ENCODE measurements at places on chromosomes 7 and 10.

DNA sequence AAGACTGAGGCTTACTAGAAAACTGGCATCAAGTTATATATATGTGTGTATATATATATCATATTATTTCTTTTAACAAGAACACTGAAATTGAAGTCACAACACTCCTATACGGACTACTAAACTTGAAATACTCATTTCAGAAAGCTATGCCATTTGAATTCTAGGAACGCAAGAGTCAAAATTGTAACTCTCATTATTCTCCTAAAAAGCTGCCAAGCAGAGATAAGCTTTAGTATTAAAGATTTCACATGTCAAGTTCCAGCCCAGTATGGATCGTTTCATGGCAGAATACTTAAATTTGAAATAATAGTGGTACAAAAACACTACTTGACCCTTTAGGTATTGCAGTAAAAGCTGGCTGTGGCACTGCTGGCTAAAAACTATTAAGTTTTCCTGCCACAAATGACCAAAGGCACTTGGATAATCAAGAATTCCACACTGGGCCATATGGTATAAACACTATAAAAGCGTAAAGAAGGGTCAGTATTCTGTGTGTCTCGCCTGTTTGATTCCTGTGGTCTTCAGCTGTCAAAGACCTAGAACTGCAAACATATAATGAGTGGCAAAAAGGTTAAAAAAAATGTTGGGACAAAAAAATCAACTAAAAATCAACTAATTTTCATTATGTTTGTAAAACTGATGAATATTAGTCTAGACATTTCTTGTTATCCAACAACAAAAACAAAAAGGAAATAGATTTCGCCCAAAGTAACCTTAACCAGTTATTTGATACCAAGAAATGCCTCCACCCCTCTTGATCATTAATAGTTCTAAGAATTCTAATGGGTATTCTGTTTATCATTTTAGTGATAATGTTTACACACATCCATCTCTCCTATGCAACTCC is 2.4 kb downstream of the CCDC71L start:
- DNase-seq, result no peak

DNA sequence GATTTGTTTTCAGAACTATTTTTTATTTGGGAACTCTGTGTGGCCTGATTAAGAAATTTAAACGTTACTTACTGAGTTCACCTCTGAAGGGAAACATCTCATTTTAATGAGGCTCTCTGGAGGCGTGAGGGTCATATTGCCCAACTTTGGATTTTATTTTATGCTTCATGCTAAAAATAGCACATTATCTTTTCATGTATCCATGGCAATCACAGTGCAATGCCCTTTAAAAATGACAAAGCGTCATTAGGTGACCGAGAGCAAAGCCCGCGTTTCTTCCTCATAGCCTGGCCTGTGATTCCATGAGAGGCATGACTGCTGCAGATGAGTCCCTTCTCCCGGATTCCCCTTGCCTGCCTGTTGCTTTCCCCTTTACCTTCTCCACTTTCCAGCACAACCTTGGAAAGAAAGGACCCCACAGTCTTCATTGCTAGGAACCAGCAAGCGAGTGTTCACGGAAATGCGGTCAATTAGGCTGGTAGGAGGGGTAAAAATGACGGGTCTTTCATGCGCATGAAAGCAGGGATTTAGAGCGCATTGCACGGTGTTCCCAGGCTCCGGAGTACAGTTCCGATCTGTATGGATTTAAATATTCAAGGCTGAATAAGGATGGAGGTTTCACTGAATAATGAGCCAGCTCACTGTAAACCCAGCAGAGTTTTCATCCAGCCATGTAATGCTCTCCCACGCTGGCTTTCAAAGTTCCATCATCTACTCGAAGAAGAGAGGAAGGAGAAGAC is 98.2 kb upstream of the PITRM1 start:
- DNase-seq, result no peak

GRCh38 chr10:95508730-95509129 is 52.4 kb downstream of the SORBS1 start:
- no peak for DNase-seq

GRCh38 chr7:82609746-82610145 is 166.2 kb upstream of the CACNA2D1 start:
- no peak for DNase-seq

GRCh38 chr10:43317422-43317821 is 50.6 kb upstream of the RASGEF1A start:
- no peak for DNase-seq

DNA sequence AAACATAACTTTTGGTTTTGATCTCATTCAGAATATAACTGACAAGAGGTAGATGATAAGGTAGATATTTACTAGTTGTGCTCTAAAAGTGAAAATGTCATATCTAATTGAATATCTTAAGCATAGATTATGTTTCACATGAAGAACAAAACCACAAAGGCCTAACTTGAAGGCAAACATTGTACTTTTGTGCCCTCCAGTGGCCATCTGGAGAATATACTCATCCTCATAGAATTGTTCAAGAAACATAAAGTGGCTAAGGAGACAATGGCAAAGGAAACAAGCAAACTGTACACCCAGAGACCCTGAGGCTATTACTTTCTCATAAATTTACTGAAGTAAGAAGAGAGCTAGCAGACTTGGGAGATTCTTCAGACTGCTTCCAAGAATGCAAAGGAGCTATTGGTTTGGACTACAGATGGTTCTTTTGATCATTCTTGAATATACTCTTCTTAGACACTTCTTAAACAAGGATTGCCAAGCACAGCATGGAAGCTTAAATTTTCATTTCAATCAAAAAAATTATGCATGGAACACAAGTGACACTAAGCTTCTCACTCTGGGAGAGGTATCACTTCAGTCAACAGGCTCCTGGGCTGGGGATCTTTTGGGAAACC is 98.2 kb upstream of the DKK1 start:
- no peak for DNase-seq

DNA sequence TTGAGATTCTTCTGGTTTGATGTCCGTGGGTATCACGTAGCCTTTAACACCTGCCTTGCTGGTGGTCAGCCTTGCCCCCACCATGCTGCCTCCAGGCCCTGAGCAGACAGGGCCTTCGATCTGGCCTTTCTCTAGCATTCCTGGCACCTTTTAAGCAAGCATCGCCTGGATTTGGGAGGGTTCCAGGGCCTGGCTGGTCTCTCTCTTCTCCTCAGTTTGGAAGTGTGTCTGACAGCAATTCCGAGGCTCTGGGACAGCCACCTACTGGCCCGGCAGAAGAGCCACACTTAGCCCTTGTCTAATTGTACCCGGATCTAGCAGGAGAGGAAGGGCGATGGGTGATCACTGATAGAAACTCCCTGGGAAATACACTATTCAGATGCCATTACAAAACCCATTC is 441.3 kb upstream of the MKI67 start:
- DNase-seq, result no peak

GRCh38 chr7:14236834-14237233 is 247.4 kb upstream of the ETV1 start:
- DNase-seq, result no peak

DNA sequence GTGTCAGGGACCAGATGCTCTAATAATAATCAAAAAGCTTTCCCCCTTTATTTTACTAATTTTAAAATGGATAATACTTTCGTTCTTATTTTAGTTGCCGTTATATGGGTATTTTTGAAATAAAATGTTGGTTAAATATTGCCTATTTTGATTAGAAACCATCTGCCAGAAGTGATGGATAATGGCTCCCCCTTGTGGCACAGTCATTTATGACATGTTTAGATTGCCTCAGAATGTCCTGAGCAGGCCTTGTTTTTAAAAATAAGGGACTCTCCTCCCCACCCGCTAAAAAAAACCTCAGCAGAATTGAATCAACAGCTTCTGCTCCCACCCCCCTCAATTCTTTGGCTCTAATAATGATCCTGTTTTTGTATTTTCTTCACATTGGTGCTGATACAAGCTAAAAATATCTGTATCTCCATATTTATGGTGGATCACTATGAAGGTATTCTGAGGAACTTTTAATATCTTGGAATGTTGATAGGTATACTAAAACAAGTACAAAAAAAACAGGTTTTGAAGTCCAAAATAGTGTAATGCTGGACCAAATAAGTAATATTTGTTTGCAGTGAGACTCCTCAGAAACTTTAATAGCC is 38.8 kb downstream of the TMEM60 start:
- no peak for DNase-seq

- no peak for DNase-seq
Observed at GRCh38 chr7:28606421-28606820, 194.1 kb downstream of the CREB5 start.

DNA sequence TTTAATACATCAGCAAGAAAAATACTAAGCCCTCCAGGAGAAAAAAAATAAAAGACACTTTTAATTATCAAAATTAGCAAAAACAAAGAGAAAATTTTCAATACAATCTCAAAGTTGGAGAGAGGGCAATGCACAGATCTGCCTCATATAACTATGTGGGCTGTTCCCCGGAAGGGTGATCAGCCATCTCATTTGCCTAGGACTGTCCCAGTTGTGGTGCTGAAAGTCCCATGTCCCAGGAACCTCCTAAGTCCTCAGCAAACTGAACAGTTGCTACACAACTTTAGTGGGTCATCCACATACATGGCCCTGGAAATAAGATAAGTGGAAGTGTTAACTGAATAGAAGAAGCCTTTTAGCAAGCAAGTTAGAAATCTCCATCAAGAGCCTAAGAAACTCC is 14.4 kb downstream of the CFAP70 start:
- DNase-seq, result no peak

GRCh38 chr7:5488286-5488878 is 64.7 kb upstream of the TNRC18 start:
- no peak for DNase-seq

DNA sequence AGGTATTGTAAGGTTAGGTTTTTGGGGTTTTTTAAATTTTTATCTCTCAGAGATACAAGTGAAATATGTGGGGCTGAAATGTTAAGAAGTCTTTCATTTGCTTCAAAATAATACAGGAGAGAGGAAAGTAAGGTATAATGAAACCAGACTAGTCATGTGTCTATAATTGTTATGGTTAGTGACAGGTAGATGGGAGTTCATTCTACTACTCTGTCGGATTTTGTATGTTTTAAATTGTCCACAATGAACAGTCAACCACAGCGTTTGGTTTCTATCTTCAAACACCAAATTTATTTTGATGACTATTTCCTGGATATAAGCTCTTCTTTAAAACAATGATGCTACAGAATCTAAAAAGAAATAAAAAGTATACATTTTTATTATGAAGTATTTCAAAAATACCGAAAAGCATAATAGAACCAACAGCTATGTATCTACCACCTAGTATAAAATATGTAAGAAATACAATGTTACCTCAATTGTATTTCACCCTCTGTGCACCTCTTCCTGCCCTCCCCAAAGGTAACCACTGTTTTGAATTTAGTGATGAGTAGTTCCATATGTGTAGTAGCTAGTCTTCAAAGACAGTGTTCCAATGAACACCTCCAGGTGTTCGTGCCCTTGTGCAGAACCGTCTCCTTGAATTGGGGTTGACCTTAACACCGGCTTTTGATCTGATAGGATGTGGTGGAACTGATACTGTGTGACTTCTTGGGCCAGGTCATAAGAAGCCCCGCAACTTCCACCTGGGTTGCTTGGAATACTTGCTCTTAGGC is 74.8 kb upstream of the CDK1 start:
- DNase-seq, result no peak

DNA sequence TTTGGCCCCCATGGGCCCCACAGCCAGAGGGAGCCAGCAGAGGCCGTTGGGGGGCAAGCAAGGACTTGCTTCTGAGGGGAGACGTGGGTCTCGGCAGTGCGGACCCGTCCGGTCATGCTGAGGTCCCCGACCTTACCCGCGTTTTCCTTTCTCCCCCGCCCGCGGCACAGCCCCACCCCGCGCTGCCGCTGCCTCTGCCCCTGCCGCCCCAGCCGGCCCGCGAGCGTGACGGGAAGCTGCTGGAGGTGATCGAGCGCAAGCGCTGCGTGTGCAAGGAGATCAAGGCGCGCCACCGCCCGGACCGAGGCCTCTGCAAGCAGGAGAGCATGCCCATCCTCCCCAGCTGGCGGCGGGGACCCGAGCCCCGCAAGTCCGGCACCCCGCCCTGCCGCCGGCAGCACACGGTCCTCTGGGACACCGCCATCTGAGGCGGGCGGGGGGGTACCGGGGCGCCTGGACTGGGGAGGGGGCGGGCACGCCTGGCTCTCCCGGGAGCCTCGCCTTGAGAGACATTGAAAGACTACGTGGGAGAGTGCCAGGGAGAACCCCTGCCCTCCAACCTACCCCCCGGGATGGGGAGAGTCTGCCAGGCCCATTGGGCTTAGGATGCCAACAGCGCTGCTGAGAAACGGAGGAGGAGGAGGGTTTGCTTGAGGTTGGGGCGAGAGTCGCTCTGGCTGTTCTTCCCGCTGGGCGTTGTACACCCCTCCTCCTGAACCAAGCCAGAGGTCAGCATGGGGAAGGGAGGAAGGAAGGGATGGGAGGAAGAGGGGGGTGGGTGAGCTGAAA is 9.9 kb downstream of the NYAP1 start:
- DNase-seq, result no peak

- no peak for DNase-seq
Observed at GRCh38 chr10:99920486-99920885, 89.3 kb downstream of the DNMBP start.

- no peak for DNase-seq
Observed at GRCh38 chr10:31876652-31877352, 51.8 kb downstream of the ARHGAP12 start.

GRCh38 chr10:119087271-119087882 is 6.8 kb upstream of the EIF3A start:
- DNase-seq, result no peak

GRCh38 chr7:55348502-55348901 is 16.6 kb upstream of the LANCL2 start:
- no peak for DNase-seq

- DNase-seq, result no peak
Observed at GRCh38 chr10:131250454-131251145, 60.9 kb downstream of the TCERG1L start.

DNA sequence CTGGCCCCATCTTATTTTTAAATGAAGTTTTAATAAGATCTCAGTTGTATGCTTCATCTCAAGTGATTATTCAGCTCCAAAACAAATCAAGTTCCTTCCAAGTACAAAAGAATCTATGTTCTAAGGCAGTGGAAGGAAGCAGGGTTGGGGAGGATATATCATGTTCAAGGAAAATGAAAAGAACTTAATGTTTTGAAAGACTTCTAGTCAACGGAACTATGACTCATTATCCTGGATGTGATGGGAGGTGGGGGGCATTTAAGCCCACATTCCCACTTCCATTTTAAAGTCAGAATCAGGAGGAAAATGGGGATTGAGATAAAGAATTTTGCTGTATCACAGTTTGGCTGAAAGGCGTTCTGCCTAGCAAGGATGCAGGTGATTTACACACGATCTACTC is 59.4 kb downstream of the FANK1 start:
- no peak for DNase-seq

DNA sequence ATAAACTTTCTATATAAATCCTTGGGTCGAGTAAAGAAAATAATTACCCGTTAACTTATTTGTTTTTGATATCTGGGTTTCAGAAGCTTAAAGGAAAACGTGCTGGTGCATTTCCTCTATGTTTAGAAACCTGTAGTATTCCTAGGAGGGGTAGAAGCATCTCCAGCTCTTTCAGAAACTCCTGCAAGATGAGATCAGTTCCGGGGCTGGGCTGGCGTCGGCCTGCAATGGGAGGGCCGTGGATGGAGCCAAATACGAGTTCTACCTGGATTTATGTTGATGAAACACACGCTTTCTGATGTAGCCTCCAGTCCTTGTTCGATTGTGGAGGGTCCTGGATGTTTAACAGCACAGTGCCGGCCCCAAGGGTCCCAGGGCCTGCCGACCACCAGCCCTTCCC is 35.8 kb upstream of the DIP2C start:
- DNase-seq, result no peak

GRCh38 chr10:118568327-118568848 is 27.1 kb downstream of the PRLHR start:
- no peak for DNase-seq

GRCh38 chr10:74156919-74157289 is 5.9 kb downstream of the ADK start:
- DNase-seq, result no peak

Measured in left forelimb (tissue), 1 donor.